A549 treated with CpdA at 1 μM for 4 hours (cell line): ENCODE measurements at places on chromosomes 4 and X. TPM values are rescaled to one million over a fixed set of nuclear protein-coding genes. Genes with fewer than 3 reads are reported as not detected.

TRIM60 gene
- total RNA-seq: not detected in 5 replicates

SLC16A2 gene
- total RNA-seq: 25.0 to 31.5 TPM (median 25.2 TPM) in 5 replicates

BST1 gene
- total RNA-seq: 15.8 to 20.7 TPM (median 18.2 TPM) in 5 replicates

ADGRG4 gene
- not detected in 5 replicates for total RNA-seq

GLOD5 gene
- not detected in 5 replicates for total RNA-seq

SPANXN1 gene
- not detected in 5 replicates for total RNA-seq

CTAG1A gene
- 0.18 TPM in 1 of 5 replicates, not detected in the others for total RNA-seq

HS6ST2 gene
- total RNA-seq: 0.02 to 0.07 TPM (median 0.05 TPM) in 4 of 5 replicates, not detected in the other

PABPC4L gene
- total RNA-seq: 0.03 to 0.14 TPM (median 0.10 TPM) in 5 replicates
